ENCODE measurements at places on chromosomes 12 and 14. TPM values are rescaled to one million over a fixed set of nuclear protein-coding genes. Genes with fewer than 3 reads are reported as not detected.
A peak's percentile ranks its signal among the peaks of the same experiment; 100 is the strongest.

DNA sequence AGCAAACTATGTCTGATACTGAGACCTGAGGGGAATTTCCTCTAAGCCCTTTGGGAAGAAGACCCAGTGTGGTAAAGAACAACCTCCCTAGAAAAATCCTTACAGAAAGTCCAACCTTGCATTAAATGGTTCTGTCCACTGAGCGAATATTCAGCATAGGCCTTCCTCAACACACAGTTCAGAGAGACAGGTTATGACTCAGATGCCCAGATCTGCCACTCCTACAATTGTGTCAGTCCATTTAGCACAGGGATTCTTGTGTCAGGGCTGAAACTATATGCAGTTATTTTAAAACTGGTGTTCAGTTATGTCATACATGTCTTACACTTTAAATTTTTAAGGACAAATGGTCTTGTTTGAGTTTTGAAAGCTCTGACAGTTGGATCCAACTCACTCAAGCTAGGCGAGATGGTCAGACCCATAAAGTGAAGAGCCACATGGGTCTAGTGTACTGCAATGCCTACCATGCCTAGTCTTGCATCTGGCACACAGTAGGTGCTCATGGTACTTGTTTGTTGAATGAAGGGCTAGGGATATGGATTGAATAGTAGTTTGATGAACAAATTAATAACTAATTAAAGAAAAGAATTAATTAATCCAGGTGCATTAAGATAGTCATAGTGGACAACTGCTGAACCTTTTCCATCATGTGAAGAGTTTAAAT lies 207.5 kb upstream of the PWP1 start:
- H3K4me1 ChIP-seq = peaks cover 22% of the 10 kb centered on the region
- DNase-seq = no peak
- H3K36me3 ChIP-seq = no peaks in the 10 kb centered on the region

GRCh38 chr12:40439771-40440492 lies 215.1 kb downstream of the LRRK2 start:
- no peaks in the 10 kb centered on the region for H3K27me3 ChIP-seq
- DNase-seq = no peak
- H3K4me3 ChIP-seq = no peak overlapping the region
- no peaks in the 10 kb centered on the region for H3K36me3 ChIP-seq

Gene OR6C1
- not detected for total RNA-seq

DNA sequence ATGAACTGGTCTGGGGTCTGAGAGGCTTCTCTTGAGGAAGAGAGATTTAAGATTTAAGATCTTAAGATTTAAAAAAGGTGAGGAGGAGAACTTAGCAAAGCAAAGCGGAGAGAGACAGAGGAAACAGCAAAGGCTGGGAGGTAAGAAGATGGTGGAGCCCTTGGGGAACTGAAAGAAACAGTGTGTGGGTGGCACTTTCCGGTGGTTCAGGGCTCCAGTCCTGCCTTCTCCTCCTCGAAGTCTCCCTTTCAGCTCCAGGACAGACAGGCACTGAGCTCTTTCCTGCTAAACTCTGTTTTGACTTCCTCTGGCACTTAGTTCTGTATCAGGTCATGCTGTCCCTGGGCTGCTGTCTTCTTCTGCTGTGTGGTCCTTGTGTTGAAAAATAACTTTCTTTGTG lies 298.7 kb upstream of the SRRM4 start:
- H3K4me3 ChIP-seq = no peak overlapping the region
- H3K27me3 ChIP-seq = peaks cover 9% of the 10 kb centered on the region
- no peaks in the 10 kb centered on the region for H3K36me3 ChIP-seq
- H3K27ac ChIP-seq = no peak overlapping the region
- no peaks in the 10 kb centered on the region for H3K4me1 ChIP-seq

Gene GSC
- total RNA-seq = not detected

DNA sequence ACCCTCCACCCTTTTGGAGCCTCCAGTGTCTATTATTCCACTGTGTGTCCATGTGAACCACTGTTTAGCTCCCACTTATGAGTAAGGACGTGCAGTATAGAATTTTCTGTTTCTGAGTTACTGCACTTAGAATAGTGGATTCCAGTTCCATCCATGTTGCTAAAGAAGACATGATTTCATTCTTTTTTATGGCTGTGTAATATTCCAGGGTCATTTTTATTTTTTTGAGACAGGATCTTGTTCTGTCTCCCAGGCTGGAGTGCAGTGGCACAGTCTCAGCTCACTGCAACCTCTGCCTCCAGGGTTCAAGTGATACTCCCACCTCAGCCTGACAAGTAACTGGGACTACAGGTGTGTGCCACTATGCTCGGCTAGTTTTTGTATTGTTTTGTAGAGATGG lies 31.6 kb downstream of the EML1 start:
- H3K27ac ChIP-seq = no peak overlapping the region
- H3K4me3 ChIP-seq = no peak overlapping the region
- peaks cover 38% of the 10 kb centered on the region for H3K27me3 ChIP-seq
- no peak for DNase-seq
- H3K36me3 ChIP-seq = no peaks in the 10 kb centered on the region

Gene GPR65
- 17.3 TPM for total RNA-seq

Gene EID3
- 5.7 TPM for total RNA-seq

DNA sequence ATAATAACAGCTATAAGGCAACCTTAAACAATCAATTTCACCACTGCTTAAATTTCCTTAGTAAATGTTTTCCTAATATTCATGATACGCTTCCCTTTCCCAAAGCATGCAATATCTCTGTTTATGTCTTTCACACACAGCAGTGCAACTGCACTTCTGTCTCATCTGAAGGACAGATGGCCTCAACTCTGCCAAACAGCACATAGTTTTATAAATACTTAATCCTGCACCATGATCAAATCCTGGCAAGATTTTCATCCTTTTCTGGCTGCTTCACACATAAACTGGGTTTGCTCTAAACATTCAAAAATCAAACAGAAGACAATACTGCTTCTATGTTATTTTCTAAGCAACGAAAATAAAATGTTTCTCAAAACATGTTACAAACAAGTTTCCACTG lies 266.3 kb downstream of the ITPR2 start:
- no peak for DNase-seq
- no peak overlapping the region for H3K27ac ChIP-seq
- H3K4me1 ChIP-seq = no peaks in the 10 kb centered on the region
- peaks cover 11% of the 10 kb centered on the region for H3K36me3 ChIP-seq
- no peaks in the 10 kb centered on the region for H3K27me3 ChIP-seq

GRCh38 chr12:131026754-131027153 lies 73.0 kb downstream of the ADGRD1 start:
- no peaks in the 10 kb centered on the region for H3K36me3 ChIP-seq
- no peak overlapping the region for H3K27ac ChIP-seq
- no peaks in the 10 kb centered on the region for H3K4me1 ChIP-seq
- no peaks in the 10 kb centered on the region for H3K27me3 ChIP-seq
- DNase-seq = no peak

Gene COCH
- total RNA-seq = 6.4 TPM

GRCh38 chr12:56724701-56724971 lies 463 bp downstream of the NACA start:
- no peak for DNase-seq
- peak overlapping the region; percentile 94 for H3K4me3 ChIP-seq
- H3K36me3 ChIP-seq = peaks cover 65% of the 10 kb centered on the region
- H3K4me1 ChIP-seq = peaks cover 46% of the 10 kb centered on the region

Gene MMAB
- 62.8 TPM for total RNA-seq

DNA sequence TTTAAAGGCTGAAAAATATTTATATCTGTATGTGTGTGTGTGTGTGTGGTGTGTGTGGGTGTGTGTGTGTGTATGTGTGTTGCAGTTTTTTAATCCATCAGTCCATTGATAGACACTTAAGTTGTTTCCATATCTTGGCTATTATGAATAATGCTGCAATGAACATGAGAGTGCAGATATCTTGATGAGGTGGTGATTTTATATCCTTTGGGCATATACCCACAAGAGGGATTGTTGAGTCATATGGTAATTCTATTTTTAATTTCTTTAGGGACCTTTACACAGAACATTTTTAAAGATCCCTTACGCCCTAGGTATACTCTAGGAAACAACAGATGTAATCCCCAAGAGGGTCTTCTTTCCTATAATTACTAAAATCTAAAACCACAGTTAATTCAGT lies 154.5 kb upstream of the CLEC14A start:
- peaks cover 3% of the 10 kb centered on the region for H3K27me3 ChIP-seq
- DNase-seq = no peak
- no peaks in the 10 kb centered on the region for H3K36me3 ChIP-seq
- H3K4me3 ChIP-seq = no peak overlapping the region

DNA sequence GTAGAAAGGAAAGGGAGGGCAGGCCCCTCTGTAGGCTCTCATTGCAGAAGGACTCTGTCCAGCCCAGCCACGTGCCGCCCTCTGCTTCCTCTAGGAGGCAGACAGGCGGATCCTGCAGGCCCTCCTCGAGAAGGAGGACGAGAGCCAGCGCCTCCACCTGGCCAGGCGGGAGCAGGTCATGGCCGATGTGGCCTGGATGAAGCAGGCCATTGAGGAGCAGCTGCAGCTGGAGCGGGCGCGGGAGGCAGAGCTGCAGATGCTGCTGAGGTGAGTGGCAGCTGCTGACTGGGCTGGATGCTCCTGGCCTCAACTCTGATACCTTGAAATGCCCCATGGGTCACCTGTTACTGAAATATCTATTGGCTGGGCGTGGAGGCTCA lies 10.9 kb downstream of the TCHP start:
- H3K36me3 ChIP-seq = peaks cover 5% of the 10 kb centered on the region
- no peaks in the 10 kb centered on the region for H3K4me1 ChIP-seq
- no peak overlapping the region for H3K4me3 ChIP-seq
- peak; percentile 35 for DNase-seq

- no peak for DNase-seq
- H3K4me3 ChIP-seq = no peak overlapping the region
- no peaks in the 10 kb centered on the region for H3K27me3 ChIP-seq
- no peak overlapping the region for H3K27ac ChIP-seq
- H3K4me1 ChIP-seq = no peaks in the 10 kb centered on the region
Measured at GRCh38 chr14:53360829-53361228, 207.7 kb upstream of the DDHD1 start.

Gene NR4A1
- 92.6 TPM for total RNA-seq

Gene ITGB7
- total RNA-seq = 102 TPM

GRCh38 chr14:60495946-60496345 lies 10.1 kb upstream of the C14orf39 start:
- H3K36me3 ChIP-seq = no peaks in the 10 kb centered on the region
- DNase-seq = no peak
- no peak overlapping the region for H3K4me3 ChIP-seq
- H3K27me3 ChIP-seq = peaks cover 45% of the 10 kb centered on the region

Gene WNT5B
- total RNA-seq = 0.19 TPM

- H3K27ac ChIP-seq = peak overlapping the region; percentile 77
- H3K36me3 ChIP-seq = peaks cover 47% of the 10 kb centered on the region
- peak; percentile 17 for DNase-seq
- H3K4me1 ChIP-seq = peaks cover 63% of the 10 kb centered on the region
- H3K27me3 ChIP-seq = no peaks in the 10 kb centered on the region
Measured at GRCh38 chr14:61381553-61381952, 60.2 kb downstream of the PRKCH start.

DNA sequence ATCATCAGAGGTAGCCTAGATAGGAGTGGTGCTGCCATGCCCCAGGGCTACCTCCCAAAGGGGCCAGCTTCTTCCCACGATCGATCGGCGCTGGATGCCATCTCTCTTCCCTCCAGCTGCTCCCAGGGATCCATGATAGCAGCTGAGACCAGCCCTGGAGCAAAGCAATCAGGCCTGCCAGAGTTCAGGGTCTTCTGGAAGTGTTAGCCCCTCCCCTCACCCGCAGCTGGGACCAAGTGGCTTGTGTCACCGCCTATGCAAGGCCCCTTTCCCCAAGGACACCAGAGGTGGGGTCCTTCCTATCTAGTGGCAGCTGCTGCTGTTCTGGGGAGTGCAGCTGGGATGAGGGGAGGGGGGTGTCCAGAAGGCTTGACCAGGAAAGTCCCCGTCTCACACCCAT lies 87.0 kb downstream of the IRF2BPL start:
- peak overlapping the region; percentile 20 for H3K27ac ChIP-seq
- H3K27me3 ChIP-seq = no peaks in the 10 kb centered on the region
- no peaks in the 10 kb centered on the region for H3K36me3 ChIP-seq
- no peak for DNase-seq

All from activated naive CD8-positive, alpha-beta T cell treated with anti-CD3 and anti-CD28 coated beads for 36 hours (primary cell).